T-helper 2 cell (primary cell): ENCODE measurements at places on chromosomes 16 and 17.

GRCh38 chr16:974001-974601, 3.3 kb upstream of the LMF1 start:
- no peak for DNase-seq

DNA sequence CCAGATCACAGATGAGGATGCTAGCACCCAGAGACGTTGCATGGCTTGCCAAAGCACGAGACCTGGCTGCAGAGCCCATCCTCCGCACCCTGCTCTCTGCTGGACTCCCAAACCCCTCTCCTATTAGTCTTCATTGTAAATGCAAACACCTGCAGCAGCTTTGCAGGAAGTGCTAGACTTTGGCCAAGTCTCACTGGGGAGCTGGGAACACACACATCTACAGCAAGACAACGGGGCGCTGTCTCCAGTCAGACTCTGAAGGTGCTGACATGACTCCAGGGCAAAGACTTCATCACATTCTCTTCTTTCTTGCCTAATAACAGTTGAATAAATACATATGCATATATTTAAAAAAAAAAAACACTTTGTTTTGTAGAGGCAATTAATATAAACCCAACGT, 43.8 kb downstream of the CYTH1 start:
- no peak for DNase-seq

GRCh38 chr17:57954397-57955182, 622 bp downstream of the CUEDC1 start:
- DNase-seq = no peak

DNA sequence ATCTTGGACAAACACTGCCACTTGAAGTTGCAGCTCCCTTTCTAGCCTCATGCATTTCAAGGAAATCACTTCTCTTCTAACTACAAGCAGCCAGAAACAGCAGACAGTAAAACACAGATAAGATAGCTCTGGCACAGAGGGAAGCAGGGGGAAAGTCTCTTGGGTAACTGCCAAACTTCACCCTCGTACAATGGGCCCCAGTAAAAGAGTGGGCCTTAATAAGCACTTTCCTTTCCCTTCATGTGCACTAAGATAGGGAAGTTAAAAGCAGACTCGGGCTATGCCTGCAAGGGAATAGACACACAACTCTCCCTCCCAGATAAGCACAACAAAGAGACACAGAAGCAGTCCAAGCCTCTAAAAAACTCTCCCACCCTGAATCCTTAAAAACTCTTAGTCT, 4.2 kb upstream of the KRTAP4-5 start:
- no peak for DNase-seq

DNA sequence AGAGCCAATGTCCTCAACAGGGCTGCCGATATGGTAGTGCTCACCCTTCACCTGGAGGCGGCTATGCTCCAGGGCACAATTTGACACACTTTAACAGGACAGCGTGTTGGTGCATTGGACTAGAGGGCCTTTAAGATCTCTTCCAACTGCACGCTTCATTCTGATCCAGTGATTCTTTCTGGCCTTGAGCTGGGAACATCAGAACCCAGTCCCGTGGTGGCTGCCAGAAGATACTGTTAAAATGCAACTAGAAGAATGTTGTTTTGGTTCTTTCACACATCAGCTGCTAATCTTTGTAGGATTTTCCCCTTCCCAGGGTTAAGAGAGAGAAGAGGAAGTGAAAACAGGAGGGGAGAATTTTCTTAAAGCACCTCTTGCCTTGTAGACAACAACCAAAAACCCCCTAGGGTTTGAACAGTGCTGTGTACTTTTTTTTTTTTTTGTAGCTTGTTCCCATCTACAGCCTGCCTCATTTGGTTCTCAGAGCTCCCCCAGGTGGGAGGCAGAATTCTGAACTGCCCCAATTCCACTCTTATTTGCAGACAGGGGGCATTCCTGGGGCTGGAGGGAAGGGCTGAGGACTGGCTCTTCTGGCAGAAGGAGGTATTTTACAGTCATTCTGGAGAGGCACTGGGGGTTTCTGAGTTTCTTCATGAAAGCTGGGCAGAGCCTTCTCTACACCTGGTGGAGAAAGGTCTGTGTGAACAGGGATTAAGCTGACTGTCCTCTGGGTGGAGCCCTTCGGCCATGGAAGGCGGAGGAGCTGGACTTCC, 32.4 kb downstream of the SMARCE1 start:
- peak; percentile 33 for DNase-seq

DNA sequence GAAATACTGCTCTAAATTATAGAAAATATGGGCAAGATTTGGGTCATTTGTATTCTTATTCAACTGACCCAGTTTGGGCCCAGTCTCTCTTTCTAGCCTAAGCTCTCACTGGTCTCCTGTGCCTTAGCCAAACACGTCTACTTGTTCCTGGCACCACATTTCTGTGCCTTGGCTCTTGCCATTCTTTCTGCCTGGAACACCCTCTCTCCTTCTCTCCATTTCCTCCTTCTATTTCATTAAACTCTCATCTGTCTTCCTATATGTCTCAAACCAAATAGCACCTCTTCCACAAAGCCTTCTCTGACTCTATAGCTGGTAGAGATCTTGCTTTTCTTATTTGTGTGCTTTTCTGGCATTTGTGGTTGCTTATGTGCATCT, 37.7 kb upstream of the NUFIP2 start:
- no peak for DNase-seq

DNA sequence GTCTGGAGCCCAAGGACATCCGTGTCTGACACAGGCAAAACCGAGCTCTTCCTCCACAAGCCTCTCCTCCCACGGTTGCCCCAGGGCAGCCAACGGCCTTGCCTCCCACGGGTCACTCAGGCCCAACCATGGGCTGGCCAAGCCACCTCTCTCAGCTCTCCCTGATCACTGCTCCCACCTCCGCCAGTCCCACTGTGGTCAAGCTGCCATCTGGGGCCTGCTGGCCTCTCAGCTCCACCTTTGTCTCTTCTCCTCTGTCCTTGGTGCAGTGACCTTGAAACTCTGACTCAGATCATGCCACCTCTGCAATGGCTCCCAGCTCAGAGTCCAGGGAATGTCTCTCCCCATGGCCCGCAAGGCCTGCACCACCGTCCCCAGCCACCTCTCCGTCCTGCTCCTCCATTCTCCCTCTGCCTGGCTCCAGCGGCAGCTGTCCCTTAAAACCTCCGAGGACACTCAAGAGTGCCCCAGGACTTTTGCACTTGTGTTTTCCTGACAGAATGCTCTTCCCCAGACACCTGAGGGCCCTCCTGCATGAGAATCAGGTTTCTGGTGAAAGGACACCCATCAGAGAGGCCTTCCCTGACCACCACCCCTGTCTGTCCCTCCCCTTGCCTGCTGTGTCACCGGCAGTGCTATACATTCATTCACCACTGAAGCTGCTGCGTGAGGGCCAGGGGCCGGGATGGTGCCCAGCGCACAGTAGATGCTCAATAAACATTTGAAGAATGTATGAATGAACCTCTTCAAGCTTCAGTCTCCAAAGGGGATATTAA, 19.3 kb downstream of the PEMT start:
- DNase-seq = no peak

GRCh38 chr17:81520021-81520901, 7.7 kb upstream of the ACTG1 start:
- DNase-seq = no peak

GRCh38 chr17:57704448-57704847, 40.7 kb downstream of the CCDC182 start:
- DNase-seq = no peak

DNA sequence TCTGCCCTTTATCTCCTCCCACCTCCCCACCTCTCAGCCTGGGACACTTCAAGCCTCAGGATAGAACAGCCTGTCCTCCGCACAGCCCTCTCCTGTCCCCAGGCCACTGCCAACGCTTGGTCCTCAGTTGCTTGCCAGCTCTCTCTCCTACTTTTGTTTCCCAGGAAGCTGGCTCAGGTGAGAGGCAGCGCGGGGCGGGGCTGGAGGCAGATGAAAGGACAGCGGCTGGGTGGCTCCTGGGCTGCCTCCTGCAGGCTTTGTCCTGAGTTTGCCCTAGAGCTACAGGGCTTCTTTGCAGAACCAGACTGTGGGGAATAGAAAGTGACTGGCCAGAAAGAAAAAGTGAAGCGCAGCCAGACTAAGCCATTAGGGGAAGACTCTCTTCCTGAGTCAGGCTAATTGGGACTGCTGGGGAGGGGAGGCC, 48.2 kb upstream of the CDC42EP4 start:
- no peak for DNase-seq

DNA sequence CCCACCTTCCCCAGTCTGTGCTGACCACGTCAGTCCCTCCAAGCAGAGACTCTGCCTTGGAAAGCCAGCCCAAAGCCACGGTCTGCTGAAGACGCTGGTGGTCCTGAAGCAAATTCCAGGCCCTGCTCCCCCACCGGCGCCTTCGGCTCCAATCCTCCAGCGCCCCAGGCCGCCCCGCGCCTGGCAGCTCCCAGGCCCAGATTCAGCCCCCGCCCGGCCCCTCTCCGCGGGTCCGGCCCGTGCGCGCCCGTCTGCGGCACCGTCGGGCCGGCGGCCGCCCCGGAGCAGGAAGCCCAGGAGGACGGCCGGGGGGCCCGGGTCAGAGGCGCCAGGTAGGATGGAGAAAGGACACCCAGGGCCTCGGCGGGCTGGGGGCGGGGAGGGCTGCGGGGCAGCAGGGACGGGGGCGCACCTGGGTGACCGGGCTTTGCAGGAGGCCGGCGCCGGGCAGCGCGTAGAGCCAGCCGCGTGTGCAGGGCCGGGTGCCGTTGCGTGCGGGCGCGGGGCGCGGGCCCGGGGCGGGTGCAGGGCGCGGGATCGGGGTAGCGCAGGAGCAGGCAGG, 594 bp upstream of the SLC22A31 start:
- no peak for DNase-seq

- peak; percentile 29 for DNase-seq
These were observed 8.3 kb upstream of the RAB5C start for GRCh38 chr17:42163113-42163512.

DNA sequence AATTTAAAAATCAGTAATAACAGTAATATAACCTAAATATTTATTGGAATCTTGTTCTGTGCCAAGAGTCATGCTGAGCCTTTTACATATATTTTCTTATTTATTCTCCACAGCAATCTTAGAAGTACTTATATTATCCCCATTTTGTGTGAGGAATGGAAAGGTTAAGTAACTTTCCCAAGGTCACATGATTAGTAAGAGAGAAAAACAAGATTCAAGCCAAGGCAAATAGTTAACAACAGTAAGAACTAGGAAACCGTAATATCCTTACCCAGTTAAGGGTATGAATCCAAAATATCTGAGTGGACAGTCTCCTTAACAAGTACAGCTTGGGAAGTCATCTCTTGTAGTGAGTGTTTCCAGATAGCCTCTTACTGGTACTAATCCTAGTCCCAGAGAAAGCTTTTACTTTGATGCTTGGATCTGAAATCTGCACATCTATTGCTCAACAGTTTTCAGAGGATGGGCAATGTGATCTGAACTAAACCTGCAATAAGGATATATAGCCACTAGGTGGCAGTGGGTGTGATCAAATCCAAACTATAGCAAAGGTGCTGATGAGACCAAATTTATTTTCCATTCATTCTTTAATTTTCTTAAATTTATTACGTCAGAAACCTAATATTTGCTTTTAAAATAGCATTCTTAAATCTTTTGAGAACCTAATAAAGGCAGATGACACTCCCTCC, 23.3 kb downstream of the SHISA6 start:
- no peak for DNase-seq

DNA sequence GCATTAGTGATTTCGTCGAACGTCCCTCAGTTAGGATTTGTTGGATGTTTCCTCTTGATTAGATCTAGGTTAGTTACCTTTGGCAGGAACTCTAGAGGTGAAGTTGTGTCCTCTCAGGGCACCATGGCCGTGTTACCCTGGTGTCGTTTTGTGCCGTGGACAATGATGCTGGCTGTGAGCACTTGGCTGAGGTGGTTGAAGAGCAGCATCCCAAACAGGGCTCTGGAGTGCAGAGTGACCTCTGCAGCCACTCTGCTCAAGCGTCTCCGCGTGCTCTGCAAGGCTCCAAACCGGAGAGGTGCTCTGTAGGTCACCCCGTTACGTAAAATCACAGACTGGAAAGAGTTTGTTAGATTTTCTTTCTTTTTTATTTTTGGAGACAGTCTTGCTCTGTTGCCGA, 33.0 kb downstream of the FOXK2 start:
- DNase-seq = no peak

- no peak for DNase-seq
These were observed 8.7 kb downstream of the CACNG5 start for GRCh38 chr17:66843627-66844026.

GRCh38 chr16:27980919-27981700, 82.4 kb downstream of the GSG1L start:
- no peak for DNase-seq

DNA sequence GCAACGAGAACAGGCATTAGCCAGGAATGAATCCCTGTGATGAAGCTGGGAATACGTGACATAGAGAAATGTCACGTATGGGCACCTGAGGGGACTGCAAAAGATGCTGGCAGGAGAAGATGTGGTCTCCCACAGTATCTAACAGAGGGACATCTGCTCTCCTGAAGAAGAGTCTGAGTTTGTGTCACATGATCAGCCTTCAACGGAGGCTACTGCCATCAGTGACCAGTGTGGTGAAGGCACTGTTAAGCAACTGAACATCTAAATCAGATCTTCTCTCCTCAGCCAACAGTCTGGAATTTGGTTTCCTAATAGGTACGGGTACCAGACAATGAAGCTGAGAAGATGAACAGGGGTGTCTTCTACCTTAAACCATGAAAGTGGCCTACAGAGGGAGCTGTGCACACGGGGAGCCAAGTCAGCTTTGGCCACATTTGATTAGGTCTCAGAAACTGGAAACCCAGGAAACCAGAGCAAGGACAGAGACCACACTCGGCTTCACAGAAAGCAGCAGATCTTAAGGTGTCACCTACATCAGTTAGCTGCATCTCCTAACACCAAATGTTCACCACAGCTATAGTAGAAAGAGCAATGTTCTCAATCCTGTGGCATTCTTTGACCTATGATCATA, 41.8 kb downstream of the BRD7 start:
- DNase-seq = peak; percentile 40

DNA sequence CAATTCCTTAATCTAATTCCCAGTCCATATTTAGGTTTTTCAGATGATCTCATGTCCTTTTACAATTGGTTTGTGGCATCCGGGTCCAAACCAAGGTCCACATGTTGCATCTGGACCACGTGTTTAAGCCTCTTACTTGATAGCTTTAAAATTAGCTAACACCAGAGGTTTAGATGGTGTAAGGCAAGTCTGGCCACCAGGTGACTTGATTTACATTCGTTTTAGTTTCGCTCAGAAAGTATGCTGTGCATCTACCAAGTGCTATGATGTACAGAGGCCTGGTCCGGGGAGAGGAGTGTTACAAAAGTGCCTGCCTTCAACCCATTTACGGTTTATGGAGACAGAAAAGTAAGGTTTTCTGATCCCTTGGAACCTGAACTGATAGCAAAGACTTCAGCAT, 878 bp upstream of the DNAJA2 start:
- no peak for DNase-seq
